ENCODE measurements at places on chromosomes 1 and 21.

GRCh38 chr1:86352086-86352485, 44.0 kb downstream of the ODF2L start:
- no peak for DNase-seq
- H3K4me3 ChIP-seq: no peak overlapping the region
- H3K36me3 ChIP-seq: peaks cover 23% of the 10 kb centered on the region

DNA sequence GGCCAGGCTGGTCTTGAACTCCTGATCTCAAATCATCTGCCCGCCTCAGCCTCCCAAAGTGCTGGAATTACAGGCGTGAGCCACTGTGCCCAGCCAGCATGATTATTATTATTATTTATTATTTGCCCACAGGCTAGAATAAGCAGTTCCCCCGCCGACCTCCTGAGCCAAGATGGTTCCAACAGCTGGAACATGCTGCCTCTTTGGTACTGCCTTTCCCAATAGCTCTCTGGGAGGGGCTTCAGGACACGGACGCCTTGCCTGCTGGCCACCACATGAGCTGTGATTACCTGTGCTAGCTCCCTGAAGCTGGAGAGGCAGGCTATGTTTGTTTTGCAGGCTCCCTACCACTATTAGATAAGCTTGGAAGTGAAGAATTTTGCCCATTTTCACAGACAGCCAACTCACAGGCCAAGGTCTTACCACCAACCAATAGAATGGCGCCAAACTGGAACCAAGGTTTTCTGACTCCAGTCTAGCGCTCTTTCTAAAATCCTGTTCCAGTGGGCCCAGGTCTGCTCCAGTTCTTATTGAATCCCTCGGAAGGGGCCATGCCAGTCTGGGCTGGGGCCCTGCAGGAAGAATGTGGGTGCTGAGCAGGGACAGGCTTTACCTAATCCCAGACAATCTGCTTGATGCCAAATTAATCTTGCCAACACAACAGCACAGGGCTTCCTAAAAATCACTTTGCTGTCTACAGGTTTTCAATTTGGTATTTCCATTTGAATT, 2.1 kb upstream of the GPR61 start:
- H3K36me3 ChIP-seq: no peaks in the 10 kb centered on the region
- H3K27me3 ChIP-seq: no peaks in the 10 kb centered on the region
- H3K4me3 ChIP-seq: no peak overlapping the region
- peaks cover 7% of the 10 kb centered on the region for H3K4me1 ChIP-seq
- no peak for DNase-seq
- H3K27ac ChIP-seq: no peak overlapping the region

DNA sequence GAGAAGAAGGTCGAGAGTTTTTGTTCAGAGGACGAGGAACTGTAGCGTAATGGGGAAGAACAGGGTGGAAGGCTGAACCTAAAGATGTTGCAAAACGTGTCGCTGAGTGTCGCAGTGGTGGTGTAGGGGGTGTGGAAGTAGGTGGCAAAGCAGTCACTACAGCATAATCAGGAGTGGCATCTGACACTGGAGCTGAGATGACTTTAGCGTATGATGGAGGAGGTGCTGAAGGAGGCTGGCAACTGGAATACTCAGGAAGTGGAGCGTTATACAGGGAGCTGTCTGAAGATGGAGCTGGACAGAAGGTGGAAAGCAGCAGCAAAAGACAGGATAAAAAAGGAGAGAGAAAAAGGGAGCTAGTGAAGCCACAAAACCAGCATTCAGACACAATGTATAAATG, 89.9 kb upstream of the LBR start:
- H3K27me3 ChIP-seq: no peaks in the 10 kb centered on the region
- H3K36me3 ChIP-seq: peaks cover 5% of the 10 kb centered on the region
- no peak overlapping the region for H3K27ac ChIP-seq
- no peak overlapping the region for H3K4me3 ChIP-seq
- H3K4me1 ChIP-seq: no peaks in the 10 kb centered on the region

GRCh38 chr1:52554756-52555155, 1.9 kb upstream of the TUT4 start:
- H3K27ac ChIP-seq: no peak overlapping the region
- H3K4me1 ChIP-seq: peaks cover 32% of the 10 kb centered on the region
- H3K4me3 ChIP-seq: no peak overlapping the region
- no peaks in the 10 kb centered on the region for H3K36me3 ChIP-seq

DNA sequence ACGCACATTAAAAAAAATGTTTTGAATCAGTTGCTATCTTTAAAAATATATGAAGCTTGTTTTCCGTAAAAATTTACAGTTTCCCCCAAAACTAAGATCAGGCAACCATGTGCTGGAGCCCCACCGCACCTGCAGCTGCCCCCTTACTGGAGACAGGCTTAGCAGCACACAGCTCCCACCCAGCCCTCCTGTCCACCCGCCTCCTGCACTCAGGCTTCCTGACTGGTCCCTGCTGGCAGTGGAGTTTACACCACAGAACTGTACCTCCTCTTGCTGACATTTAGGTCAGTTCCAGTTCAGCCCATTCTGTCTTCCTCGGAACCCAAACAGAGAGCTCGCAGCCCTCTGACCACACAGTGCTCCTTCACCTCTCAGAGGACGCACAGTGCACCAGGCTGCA, 2.1 kb downstream of the GPR161 start:
- H3K27me3 ChIP-seq: no peaks in the 10 kb centered on the region

DNA sequence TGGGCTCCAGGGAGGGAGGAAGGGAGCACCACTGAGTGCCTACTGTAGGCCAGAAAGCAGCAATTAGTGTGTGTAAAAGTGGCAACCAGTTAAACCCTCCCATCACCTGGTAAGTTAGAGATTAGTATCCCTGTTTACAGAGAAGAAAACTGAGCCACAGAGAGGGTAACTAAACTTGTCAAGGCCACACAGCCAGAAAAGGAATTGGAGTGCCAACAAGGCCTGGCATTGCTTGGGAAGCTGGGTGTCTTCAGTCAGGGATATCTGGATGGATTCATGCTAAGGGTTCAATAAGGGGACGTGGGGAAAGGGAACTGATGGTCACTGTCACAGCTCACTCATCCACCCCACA, 23.6 kb upstream of the ADGRB2 start:
- no peaks in the 10 kb centered on the region for H3K36me3 ChIP-seq
- no peak for DNase-seq
- H3K4me3 ChIP-seq: peak overlapping the region; percentile 61
- no peak overlapping the region for H3K27ac ChIP-seq
- H3K4me1 ChIP-seq: peaks cover 17% of the 10 kb centered on the region

DNA sequence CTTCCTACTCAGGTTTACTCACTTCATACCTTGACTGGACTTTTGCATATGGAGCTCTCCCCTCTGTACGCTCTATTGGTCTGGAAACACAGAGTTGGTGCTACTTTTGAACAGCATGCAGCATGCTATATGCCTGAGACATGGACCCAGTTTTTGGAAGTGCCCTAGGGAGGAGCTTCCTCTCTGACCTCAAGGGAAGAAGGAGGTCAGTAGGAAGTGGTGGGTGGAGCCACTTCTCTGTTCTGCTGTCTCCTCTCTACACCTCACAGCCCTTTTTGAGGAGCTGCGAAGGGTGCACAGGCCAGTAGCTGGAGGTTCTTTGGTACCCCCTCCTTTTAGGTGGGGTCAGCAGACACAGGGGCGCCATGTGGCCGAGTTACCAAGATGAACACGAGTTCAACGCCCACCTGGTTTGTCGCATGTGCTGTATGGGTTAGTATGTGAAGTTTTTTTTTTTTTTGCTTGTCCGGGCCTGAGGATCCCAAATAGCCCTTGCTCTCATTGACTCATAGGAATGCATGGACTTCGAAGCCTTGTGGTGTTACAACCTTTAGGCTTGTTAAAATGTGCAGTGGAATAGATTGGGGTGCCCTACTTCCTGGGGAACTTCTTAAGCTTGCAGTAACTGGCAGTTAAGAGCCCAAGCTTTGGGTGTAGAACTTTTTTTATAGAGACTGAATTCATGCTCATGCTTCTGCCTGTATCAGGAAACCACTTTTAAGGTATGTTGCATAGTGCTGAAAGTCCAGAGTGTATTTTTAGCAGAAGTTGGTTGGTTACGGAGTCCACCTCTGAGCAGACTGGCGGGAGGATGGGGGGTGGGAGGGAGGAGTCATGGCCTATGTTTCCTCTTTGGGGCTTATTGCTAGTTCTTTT, 10.7 kb downstream of the MACF1 start:
- no peak for DNase-seq
- H3K36me3 ChIP-seq: no peaks in the 10 kb centered on the region
- no peaks in the 10 kb centered on the region for H3K27me3 ChIP-seq
- peaks cover 45% of the 10 kb centered on the region for H3K4me1 ChIP-seq
- H3K27ac ChIP-seq: peak overlapping the region; percentile 78

GRCh38 chr1:192584866-192585265, 9.3 kb downstream of the RGS1 start:
- no peaks in the 10 kb centered on the region for H3K27me3 ChIP-seq
- no peak overlapping the region for H3K27ac ChIP-seq
- H3K4me1 ChIP-seq: no peaks in the 10 kb centered on the region

DNA sequence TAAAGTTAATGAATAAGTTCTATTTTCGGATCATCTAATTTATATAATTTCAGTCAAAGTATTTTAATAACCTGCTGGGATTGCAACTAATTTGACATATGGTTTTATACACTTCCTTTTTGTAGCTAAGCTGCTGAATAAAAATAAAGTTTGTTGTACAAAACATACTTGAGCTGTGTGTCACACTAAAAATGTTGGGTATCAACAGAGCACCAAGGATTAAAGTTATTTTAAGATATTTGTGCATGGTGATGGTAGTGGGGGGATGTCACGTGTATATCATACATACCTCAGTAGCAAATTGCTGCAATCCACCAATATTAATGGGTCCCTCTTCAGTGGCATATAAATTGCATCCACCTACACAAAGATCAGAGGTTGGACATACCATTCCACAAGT, 199.6 kb downstream of the DPYD start:
- peaks cover 5% of the 10 kb centered on the region for H3K36me3 ChIP-seq
- no peak overlapping the region for H3K27ac ChIP-seq
- no peaks in the 10 kb centered on the region for H3K27me3 ChIP-seq
- H3K4me1 ChIP-seq: no peaks in the 10 kb centered on the region

- no peaks in the 10 kb centered on the region for H3K36me3 ChIP-seq
- peaks cover 46% of the 10 kb centered on the region for H3K27me3 ChIP-seq
- H3K4me3 ChIP-seq: no peak overlapping the region
- DNase-seq: no peak
- H3K27ac ChIP-seq: no peak overlapping the region
These were observed 1.7 kb downstream of the CAMK1G start for GRCh38 chr1:209585197-209585596.

GRCh38 chr1:203142684-203143408, 15.3 kb downstream of the ADORA1 start:
- no peak overlapping the region for H3K27ac ChIP-seq
- H3K27me3 ChIP-seq: no peaks in the 10 kb centered on the region
- no peaks in the 10 kb centered on the region for H3K36me3 ChIP-seq
- DNase-seq: no peak
- no peaks in the 10 kb centered on the region for H3K4me1 ChIP-seq
- no peak overlapping the region for H3K4me3 ChIP-seq

- peaks cover 24% of the 10 kb centered on the region for H3K4me1 ChIP-seq
- no peak overlapping the region for H3K4me3 ChIP-seq
- DNase-seq: no peak
- H3K27ac ChIP-seq: no peak overlapping the region
- peaks cover 7% of the 10 kb centered on the region for H3K27me3 ChIP-seq
These were observed 8.8 kb upstream of the PIGC start for GRCh38 chr1:172452536-172453152.

DNA sequence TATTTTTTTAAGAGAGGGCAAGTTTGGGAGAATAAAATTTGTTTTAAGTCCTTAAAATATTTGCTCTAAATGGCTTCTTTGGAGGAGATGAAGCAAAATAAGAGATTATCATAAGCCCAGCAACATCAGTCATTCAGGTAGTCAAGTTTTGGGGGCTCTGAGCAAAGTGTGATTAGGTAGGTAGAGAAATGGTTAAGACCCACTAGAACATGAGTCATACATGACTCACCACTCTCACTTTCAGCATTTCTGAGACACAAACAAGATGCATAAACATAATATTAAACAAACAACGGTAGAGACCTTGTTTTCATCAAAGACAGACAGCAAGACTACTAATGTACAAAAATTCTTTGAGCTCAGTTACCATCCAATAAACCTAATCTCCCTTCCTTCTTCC, 272.2 kb downstream of the LMO4 start:
- no peak overlapping the region for H3K27ac ChIP-seq
- no peaks in the 10 kb centered on the region for H3K27me3 ChIP-seq
- H3K4me1 ChIP-seq: no peaks in the 10 kb centered on the region
- no peak for DNase-seq
- no peaks in the 10 kb centered on the region for H3K36me3 ChIP-seq

- H3K4me3 ChIP-seq: no peak overlapping the region
- peak overlapping the region; percentile 72 for H3K27ac ChIP-seq
- DNase-seq: no peak
- H3K27me3 ChIP-seq: no peaks in the 10 kb centered on the region
- no peaks in the 10 kb centered on the region for H3K36me3 ChIP-seq
These were observed 2.5 kb downstream of the CGN start for GRCh38 chr1:151513626-151514121.

DNA sequence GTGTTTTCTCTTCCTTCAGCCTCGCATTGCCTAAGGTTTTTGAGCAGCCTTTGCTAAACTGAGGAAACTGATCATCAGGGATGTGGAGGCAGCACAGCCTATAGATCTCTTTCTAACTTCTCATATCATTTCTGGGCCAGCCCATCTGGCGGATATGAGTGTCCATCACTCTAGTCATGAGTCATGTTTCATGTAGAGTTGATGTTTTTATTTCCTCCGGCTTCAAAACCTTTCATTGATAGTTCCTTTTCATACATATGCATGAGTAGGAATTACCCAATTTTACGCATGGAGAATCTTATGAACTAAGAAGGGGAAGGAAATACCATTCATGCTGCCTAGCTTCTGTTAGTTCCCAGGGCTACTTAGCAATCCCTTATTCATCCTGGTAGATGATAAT, 66.3 kb downstream of the SPATA46 start:
- no peak overlapping the region for H3K27ac ChIP-seq
- no peaks in the 10 kb centered on the region for H3K36me3 ChIP-seq
- DNase-seq: no peak
- no peaks in the 10 kb centered on the region for H3K4me1 ChIP-seq
- H3K27me3 ChIP-seq: no peaks in the 10 kb centered on the region
- H3K4me3 ChIP-seq: no peak overlapping the region

- H3K36me3 ChIP-seq: peaks cover 18% of the 10 kb centered on the region
- no peak overlapping the region for H3K27ac ChIP-seq
- no peaks in the 10 kb centered on the region for H3K27me3 ChIP-seq
- no peak overlapping the region for H3K4me3 ChIP-seq
- no peak for DNase-seq
- H3K4me1 ChIP-seq: peaks cover 55% of the 10 kb centered on the region
These were observed 2.4 kb downstream of the TRIM11 start for GRCh38 chr1:228404107-228404720.

- no peak overlapping the region for H3K27ac ChIP-seq
- no peak for DNase-seq
- no peaks in the 10 kb centered on the region for H3K27me3 ChIP-seq
- H3K36me3 ChIP-seq: no peaks in the 10 kb centered on the region
- no peaks in the 10 kb centered on the region for H3K4me1 ChIP-seq
- H3K4me3 ChIP-seq: no peak overlapping the region
These were observed 132.2 kb upstream of the FOXD3 start for GRCh38 chr1:63190171-63190570.

GRCh38 chr1:9385801-9386573, 93.3 kb downstream of the SPSB1 start:
- peaks cover 32% of the 10 kb centered on the region for H3K4me1 ChIP-seq
- no peaks in the 10 kb centered on the region for H3K27me3 ChIP-seq
- no peak for DNase-seq
